ENCODE measurements at places on chromosomes 4 and X.

- no peak for DNase-seq
Observed at GRCh38 chr4:3213106-3213425, 35.9 kb upstream of the MSANTD1 start.

GRCh38 chr4:181418496-181418895, 824.7 kb upstream of the TENM3 start:
- no peak for DNase-seq

GRCh38 chr4:98663226-98664006, 5.0 kb upstream of the TSPAN5 start:
- peak; percentile 55 for DNase-seq

DNA sequence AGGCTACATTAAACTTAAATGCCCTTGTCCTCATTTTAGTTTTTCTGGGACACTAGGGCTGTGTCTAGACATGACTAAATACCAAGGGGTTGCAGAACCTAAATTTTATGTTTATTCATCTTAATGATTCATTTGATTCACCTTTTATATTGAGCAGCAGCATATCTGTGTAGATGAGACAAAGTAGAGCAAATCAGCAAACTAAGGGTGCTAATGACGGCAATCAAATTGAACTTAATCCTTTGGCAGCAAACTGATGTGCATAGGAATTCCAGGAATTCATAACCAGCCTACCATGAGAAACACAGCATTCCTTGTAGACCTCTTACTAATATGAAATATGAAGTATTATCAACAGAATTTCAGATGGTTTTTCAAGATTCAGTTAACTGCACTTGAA, 25.1 kb downstream of the EPHA5 start:
- no peak for DNase-seq

DNA sequence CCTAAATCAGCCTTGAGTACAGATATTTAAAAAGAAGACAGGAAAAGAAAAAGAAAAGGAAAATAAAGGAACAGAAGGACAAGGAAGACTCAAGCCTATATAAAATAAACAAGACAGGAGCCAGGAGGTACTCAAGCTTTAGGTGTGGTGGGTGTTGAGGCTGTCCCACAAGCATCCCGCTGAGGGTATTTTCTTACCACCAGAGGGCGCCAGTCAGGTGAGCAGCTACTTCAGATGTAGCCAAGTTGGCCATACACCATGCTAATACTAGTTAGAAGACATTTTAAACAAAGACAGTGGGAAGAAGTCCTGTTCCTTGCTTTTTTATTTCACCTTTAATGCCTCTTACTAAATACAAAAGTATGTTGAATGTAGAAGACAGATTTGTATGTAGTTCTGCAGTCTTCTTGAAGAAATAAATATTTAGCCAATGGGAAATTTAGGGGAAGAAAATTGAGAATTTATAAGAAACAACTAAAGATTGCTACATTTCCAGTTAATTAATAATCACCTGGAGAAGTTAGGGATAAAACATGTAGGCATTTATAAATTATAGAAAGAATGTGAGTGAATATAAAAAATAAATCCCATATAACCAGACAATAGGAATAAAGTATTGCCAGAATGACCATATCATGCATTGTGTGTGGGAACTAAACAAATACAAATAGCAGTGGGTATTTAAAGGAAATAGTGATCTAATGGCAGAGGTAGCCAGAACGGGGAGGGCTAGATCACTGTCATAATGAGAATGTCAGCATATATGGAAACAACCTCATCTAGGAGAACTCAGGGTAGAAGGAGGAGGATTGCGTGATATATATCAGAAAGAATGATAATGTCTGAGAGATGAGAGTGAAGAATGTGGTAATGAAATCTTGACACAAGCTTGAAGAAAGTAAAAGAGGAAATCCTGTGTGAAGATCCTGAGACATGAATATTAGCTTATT, 71.0 kb downstream of the MTHFD2L start:
- DNase-seq = peak; percentile 66

DNA sequence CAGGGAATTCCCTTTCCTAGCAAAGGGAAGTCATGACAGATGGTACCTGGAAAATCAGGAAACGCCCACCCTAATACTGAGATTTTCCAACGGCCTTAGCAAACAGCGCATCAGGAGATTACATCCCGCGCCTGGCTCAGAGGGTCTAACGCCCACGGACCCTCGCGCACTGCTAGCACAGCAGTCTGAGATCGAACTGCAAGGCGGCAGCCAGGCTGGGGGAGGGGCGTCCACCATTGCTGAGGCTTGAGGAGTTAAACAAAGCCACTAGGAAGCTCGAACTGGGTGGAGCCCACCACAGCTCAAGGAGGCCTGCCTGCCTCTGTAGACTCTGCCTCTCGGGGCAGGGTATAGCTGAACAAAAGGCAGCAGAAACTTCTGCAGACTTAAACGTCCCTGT, 507.7 kb downstream of the ZIC3 start:
- no peak for DNase-seq

DNA sequence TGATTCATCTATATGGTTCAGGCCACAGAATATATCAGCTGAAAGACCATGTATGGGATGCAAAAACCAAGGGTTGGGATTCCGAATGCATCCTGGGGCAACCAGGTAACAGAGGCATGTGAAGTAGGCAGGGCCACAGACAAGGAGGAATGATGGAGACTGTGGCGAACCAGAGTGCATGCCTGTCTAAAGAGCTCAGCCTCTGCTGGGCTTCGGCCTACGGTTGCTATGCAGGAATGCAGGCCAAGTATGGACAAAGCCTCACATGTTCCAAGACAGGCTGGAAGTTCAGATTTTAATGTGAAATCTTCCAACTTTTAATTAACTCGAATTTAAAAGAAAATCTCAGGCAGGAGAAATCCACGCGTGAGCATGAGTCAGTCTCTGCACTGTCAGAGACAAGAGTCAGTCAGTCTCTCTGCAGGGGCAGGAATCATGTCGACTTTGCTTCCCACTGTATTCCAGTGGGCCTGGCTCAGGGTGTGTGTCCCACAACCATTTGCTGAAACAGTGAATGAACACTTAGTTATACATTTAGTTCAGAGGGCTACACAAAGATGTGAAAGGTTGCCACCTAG, 344.4 kb downstream of the UNC5C start:
- DNase-seq = no peak

GRCh38 chrX:78555401-78555980, 103.6 kb downstream of the RTL3 start:
- DNase-seq = no peak

DNA sequence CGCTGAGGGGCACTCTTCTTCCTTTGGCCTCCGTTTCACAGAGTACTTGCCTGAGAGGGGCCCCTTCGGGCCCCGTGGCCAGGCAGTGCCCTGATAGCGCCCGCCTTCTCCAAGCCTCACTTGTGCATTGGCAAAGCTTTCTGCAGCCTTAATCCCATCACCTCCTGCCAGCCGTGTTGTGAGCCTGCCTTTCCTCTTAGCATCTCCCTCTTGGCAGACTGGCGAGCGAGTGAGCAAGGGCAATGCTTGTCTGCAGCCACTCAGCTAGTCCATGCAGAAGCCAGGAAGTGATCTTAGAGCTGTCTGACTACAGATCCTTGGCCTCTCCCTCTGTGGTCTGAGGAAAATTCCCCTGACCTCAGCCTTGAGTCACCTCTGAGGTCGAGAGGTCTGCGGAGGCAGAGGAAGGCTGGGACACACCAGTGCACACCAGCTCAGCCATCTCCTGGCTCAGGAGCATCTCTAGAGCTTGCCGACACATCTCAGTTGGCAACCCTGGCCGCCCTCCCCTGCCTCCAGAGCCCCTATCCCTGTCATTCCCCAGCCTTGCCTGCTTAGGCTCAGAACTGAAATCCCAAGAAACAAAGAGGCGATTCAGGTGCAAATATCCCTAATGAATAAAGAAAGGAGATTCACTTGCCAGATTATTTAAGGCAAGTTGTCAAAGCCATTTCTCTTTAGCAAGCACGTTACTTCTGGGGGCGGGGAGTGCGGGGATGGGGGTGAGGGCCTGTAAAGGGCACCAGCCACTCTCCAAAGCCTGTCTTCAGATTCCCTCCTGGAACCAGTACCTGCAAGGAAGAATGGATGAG, 143.5 kb upstream of the MAMLD1 start:
- DNase-seq = no peak

- DNase-seq = no peak
Observed at GRCh38 chr4:156294577-156294976, 340.9 kb upstream of the CTSO start.

- DNase-seq = no peak
Observed at GRCh38 chrX:47278691-47279090, 45.9 kb downstream of the USP11 start.
